ENCODE measurements at places on chromosomes 7 and 10.

GRCh38 chr7:86130268-86130667 lies 513.4 kb upstream of the GRM3 start:
- DNase-seq, result no peak

DNA sequence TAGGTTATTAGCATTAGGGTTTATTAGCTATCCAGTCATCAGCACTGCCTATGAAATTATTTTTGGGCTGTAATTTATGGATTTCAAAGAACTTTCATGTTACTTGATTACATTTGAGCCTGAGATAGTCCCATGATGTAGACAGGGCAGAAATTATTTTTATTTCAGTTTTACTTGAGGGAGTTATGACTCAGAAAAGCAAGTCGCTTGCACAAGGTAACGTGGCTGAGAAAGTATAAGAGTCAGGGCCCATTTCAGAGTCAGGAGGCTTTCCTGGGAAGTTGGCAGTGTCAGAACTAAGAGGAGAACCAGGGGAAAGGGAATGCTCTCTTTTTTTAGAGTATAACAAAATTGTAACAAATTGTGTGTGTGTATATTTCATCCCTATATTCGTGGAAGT lies 16.5 kb downstream of the GATA3 start:
- no peak for DNase-seq

- DNase-seq, result no peak
These were observed 152.1 kb downstream of the FZD1 start for GRCh38 chr7:91416155-91416865.

DNA sequence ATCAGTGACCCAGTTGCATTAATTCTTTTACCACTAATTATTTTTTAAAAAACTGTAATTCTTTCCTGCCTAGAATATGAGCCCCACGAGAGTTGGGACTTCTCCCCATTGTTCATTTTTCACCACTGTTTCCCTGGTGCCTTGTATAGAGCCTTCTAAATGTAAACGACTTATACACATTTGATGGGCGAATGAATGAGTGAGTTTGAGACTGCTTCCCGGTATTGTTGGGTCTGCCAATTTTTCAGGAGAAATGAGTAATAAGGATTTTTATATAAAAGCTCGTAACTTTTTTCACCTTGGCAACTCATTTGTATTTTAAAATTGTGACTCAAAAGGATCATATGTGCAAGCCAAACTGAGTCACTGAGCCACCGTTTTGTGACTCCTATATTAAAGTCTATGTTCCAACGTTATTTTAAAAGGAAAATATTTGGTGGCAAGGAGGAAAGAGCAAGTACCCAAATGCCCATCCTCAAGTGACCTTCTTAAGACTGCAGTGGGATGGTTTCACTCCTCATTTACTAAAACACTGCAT lies 621.3 kb downstream of the KCNMA1 start:
- no peak for DNase-seq

- no peak for DNase-seq
These were observed 37.3 kb upstream of the CXCL12 start for GRCh38 chr10:44422153-44422552.

- no peak for DNase-seq
These were observed 208.9 kb downstream of the GPR158 start for GRCh38 chr10:25383686-25384085.

GRCh38 chr10:80700252-80700651 lies 162.6 kb downstream of the SH2D4B start:
- DNase-seq, result no peak

DNA sequence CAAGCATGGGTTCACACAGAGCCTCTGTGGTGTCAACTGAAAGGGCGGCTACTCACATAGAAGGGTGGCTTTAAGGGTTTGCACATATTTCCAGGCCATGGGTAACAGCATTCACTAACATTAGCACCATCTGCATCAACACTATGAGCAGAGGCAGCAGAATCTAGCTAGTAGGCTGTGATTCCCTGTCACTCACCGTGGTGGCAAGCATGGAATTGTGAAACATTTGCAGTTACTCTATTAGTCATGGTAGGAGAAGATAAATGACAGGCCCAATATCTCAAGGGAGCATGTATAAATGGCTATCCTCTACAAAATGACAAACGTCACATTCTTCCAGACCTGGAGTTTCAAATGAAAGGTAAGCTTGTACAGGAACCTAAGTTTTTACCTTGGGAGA lies 32.2 kb upstream of the CUBN start:
- no peak for DNase-seq

DNA sequence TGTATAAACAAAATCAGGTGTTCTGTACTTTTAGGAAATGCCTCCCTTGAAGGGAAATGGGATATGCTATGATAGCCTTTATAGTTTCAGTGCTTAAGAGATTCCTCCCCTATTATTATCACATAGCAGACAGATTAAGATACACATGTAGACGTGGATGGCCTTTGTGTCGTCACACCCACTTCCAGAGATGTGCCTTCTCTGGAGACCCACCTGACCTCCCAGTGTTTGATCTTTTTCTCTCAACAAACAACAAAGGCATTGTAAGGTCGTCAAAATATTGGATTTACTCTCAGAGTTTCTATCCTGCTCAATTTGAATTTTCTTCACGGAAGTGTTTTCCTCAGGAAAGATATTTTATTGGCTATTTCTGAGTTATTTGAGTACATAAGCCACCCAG lies 25.7 kb upstream of the C1GALT1 start:
- no peak for DNase-seq

DNA sequence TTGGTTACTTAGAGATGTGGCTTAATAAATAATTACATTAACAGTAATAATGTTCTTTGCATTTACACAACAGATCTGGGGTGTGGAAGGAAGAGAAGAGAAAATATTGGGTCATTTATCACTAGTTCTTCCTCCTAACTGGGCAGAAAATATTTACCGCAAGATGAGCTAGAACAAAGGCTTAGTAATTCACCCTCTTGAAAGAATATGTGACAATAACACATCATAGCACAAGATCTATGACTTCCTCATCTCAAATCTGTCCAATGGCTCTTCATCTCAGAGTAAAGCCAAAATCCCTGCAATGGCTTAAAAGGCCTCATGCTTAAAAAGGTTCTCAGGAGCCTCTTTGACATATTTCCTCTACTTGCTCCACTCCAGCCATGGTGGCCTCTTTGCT lies 178.6 kb downstream of the ZNF438 start:
- DNase-seq, result no peak

- no peak for DNase-seq
These were observed 95.3 kb downstream of the CACNA2D1 start for GRCh38 chr7:82348251-82348650.

DNA sequence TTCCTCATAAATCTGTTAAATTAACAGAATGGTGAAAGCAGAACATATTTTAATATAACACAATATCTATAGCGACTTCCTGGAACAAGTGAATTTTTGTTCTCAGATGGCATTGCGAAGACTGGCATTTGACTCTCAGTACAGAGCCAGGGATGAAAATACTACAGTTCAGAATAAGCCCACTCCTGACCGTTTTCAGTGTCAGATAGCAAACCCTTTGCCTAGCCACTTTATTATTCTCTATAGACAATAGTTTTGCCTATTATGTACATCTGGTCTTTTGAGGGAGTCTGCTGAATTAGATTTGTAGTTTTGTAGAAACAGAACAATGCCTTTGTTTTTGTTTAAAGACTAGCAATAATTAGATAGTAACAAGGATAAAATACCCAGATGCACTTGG lies 2.3 kb downstream of the MINPP1 start:
- DNase-seq, result no peak

DNA sequence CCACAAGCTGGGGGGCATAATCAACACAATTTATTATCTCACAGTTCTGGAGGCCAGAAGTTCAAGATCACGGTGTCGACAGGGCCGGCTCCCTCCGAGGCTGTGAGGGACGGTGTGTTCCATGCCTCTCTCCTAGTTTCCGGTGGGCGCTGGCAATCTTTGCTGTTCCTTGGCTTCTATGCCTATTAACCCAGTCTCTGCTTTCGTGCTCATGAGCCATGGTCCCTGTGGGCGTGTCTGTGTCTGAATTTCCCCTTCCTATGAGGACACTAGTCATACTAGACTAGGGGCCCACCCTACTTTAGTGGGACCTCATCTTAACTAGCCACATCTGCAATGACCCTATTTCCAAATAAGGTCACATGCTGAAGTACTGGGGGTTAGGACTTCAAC lies 29.4 kb downstream of the HIPK2 start:
- DNase-seq, result no peak

GRCh38 chr10:10804998-10805740 lies 212.5 kb upstream of the CELF2 start:
- DNase-seq, result no peak

- no peak for DNase-seq
These were observed 48.2 kb upstream of the AMPH start for GRCh38 chr7:38679419-38679818.

DNA sequence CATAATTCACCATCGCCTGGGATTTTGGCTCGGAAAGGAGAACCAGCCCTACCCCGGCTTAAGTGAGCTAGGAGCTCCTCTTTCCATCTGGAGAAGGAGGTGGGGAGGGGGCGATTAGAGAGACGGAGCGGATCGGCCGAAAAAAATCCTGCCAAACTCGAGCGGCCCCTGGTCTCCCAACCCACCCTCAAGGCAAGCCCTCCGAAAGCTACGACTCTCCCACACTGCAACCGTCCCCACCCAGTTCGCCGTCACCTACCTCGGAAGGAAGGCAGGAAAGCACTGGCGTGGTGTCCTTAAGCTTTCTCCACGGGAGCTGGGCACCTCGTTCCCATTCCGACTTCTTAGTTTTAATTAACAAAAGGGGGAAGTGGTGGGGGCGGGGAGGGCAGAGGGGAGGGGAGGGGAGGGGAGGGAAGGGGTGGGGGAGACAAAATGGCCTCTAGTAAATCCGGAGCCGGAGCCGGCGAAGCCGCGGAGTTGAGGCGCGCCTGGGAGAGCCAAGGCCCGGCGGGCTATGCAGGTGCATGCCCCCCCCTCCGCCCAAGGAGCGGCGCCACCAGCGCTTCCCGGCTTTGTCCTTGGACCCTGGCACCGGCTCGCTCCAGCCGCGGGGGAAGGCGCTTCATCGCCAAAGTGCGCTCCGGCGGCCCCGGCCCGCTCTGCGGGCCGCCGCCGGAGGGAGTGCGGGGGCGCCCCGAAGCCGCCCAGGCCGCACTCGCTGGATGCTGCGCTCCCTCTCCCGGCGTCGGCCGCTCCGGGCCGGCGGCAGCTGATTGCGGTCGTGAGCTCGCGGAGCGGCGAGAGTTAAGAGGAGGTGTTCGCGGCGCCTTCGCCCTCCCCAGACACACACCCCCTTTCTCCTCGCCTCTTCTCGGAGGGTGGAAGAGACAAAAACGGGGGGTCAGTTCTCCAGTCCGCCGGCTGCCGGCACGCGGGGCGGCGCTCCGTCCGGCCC lies at the start of gene LRRC4:
TSS of gene LRRC4 (minus strand) at position 784 of the 958 bp plus-strand sequence. CDS start 797 bp downstream, outside the sequence.
- DNase-seq, result no peak

DNA sequence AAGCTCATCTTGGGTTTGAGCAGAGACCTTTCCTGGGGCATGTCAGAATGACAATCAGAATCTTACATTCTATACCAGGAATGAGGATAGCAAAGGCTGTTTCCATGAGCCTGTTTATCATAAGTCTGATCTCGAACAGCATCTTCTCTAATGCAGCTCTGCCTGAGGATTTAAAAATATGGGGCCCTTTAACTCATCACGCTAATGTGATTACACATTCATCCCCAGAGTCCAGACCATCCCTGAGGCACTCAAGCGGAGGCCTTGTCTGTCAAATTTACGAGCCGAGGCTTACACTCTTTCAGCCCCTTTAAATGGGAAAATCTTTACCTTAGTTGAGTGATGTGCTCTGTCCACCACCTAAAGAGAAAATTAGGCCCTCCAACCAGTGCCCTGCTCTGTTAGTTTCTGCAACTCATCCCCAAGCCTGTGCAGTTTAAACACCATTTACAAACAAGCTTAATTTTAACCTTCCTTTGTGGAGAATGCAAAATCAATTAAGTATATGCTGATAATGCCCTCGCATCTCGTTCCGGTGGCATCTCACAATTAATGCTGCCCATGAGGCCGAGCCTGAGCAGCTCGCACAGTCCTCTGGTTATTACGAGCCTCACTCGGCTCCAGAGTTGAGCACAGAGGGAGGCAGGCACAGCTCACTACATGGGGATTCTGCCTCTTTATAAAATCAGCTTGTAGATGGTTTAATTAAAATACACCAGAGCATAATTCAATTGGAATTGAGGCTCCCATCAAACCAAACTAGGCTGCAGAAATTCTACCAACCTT lies 16.0 kb downstream of the CHST15 start:
- DNase-seq, result no peak

- no peak for DNase-seq
These were observed 217.9 kb downstream of the GLRX3 start for GRCh38 chr10:130353928-130354572.

GRCh38 chr7:99990460-99990852 lies 14.6 kb upstream of the AZGP1 start:
- DNase-seq, result no peak

DNA sequence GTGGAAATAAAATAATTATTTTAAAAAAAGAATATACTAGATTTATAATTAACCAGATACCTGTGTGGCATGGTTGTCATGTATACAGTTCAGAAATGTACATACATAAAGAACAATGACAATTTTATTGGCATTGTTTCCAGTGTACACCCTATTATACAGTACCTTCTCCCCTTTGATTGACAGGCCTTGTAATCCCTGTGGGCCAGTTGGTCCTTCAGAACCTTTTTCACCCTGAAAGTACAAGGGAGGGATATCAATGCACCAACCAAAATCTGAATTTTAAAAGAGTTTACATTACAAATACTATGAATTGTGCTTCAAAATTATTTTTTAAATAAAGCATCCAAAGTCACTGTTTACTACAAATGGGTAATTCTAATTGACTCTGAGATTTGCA lies 61.2 kb downstream of the COL28A1 start:
- DNase-seq, result no peak

DNA sequence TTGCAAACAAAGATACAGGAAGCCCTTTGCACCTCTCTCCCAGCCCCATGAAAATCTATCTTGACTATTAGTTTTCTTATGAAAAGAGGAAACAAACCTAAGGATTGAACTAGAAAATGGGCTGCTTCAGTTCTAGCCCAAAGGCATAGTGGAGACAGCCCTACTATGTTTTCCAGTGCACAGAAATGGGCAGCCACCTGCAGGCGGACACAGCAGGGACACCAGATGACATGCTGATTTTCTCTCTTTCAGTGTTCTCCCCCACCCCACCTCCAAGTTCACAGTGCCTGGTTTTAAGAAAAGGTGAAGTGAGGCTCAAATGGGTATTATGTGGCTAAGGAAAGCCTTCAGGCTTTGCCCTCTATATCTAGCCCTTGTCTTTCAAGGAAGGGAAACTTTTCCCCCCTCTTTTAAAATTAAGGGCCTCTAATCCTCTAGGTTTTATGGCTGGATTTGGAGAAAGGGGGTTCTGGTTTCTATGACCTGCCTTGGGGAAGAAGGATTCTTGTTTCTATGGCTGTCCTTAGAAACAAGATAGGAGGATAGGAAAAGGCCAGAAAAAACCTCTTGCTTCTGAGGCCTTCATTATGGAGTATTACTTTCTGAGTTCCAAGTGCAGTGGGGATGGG lies 23.5 kb upstream of the DDX50 start:
- DNase-seq, result no peak

All from left ventricle myocardium inferior (tissue), 1 donor.